ENCODE measurements at places on chromosomes 1 and 21.
A peak's percentile ranks its signal among the peaks of the same experiment; 100 is the strongest.

DNA sequence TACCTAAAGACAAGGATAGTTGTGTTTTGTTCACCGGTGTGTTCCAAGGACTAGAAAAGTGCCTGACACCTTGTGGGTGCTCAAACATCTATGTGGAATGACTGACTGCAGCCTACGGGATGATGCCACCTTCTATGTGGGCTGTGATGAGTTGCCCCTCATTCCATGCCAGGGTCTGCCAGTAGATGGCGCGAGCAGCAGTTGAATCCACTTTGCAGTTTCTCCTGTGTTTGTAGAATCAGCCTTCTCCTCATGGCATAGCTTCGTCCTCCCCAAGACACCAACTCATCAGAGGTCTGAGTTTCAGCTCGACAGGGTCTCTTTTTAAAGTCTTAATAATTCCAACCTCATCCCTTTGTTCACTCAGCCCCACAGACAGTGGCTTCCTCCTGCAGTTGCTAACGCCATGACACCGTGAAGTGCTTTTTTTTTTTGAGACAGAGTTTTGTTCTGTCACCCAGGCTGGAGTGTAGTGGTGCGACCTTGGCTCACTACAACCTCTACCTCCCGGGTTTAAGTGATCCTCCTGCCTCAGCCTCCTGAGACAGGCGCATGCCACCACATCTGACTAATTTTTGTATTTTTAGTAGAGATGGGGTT lies 133.7 kb downstream of the CAPN8 start:
- DNase-seq, result peak; percentile 15

DNA sequence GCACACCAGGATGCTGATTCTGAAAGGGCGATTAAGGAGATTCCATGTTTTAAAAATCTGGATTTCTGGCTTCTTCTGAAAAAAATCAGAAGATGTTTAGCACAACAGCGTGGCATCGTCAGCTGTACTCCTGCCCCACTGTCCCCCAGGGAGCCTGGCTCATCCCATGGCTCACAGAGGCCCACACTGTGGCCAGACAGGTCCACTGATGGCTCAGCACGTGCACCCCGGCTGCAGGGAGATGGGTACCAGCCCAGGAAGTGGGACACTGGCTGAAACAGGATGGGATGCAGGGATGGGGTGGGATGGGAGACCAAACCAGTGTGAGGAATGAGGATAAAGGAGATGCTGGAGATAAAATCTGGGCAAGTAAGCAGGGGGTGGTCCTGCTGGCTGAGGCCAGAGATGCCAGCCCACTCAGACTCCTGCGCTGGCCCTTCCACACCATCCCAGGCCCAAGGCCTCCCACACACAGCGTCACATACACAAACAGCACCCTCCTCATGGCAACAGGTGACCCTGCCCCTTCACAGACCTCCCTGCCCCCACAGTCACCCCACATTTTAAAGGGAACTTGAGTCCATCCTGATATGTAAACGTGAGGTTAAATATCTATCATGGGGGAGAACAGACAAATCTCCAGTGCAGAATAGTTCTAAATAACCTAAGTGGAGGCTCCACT lies 23.9 kb upstream of the SAMD11 start:
- DNase-seq, result no peak

GRCh38 chr21:25170681-25171080 lies 436.6 kb downstream of the MRPL39 start:
- no peak for DNase-seq

- DNase-seq, result no peak
Measured at GRCh38 chr1:167501515-167502191, 16.7 kb downstream of the CD247 start.

GRCh38 chr1:173869021-173869359 lies 810 bp downstream of the ZBTB37 start:
- DNase-seq, result no peak

DNA sequence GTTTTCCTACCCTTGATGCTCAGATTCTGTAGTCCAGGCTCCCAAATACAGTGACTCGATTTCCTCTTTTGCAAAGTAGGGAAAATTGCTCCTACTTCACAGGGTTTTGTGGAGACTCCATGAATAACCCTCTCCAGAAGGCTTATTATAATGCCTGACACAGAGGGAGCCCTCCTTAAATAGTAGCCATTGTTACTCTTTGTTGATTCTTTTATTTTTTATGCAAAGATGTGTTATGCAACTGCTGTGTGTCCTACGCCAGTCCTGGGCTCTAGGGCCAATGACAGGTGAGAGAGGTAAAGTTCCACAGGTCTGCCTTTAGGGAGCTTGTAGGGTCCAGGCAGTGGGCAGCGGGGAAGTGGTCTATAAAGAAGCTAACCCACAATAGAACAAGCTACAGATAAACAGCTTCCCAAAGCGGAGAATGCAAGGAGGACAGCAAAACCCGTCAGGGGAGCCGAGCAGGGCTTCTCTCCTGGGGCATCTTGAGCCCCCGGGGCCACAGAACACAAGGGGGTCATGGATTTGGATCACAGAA lies 1.5 kb downstream of the AADACL3 start:
- DNase-seq, result no peak

DNA sequence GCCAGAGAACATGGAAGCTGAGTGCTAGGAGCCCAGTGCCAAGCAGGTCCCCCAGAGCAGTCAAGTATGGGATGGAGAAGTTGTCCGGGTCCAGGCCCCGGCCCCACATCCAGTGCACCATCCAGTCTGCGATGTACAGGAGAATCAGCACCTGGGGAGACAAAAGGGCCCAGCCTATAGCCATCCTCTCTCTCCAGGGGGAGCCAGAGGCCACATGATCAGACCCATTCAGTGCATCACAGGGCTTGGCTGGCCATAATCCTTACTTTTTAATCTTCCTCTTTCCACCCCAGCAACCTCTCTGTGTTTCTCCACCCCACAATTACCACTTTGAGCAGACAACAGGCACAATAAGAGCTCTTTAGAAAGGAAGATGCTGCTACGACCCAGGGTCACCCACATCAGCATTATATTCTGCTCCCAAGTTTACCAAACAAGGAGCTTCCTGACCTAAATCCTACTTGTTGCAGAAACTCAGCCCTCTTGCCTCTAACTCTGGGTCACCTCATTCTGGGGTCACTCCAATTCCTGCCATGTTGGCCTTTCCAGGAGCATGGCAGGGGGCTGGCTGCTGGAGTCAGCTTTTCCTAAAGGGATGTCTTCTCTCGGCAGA lies 16.4 kb upstream of the RAB29 start:
- DNase-seq, result peak; percentile 52

DNA sequence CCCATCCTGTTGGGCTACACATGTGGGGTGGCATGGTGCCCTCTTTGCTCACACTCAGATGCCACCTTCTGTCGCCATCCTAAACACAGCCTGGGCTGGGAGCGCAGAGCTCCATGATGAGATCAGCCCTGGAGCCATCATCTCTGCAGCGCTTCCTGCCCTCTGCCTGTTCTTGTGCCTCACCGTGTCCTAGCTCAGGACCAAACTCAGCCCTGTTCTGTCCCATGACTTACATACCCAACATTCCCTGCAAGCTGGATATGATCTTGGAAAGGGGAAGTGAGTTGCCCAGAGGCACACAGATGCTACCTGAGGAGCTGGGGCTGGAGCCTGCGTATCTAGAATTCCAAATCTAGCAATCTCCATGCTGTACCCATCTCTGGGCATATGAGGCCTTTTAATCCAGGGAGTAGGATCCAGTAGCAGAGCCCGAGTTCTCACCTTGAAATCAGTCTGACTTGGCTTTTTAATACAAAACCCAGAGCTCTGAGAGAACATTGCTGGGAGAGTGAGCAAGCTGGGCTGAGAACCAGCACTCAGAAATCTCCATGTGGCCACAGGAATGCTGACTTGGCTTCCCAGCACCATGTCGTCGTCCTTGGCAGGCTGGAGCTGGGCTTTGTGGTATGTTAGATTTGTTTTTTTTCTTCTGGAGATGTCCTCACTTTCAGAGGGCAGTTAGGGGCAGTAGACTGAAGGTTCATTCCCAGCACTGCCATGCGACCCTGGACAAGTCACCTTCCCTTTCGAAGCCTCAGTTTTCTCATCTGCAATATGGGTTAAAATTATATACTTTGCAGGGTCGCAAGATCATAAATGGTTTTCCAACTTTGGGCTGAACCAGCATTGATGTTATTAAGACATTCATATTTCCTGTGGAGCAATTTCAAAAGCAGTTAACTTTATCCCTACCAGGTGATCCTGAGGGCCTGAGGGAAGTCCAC lies 2.6 kb downstream of the ALPL start:
- no peak for DNase-seq

DNA sequence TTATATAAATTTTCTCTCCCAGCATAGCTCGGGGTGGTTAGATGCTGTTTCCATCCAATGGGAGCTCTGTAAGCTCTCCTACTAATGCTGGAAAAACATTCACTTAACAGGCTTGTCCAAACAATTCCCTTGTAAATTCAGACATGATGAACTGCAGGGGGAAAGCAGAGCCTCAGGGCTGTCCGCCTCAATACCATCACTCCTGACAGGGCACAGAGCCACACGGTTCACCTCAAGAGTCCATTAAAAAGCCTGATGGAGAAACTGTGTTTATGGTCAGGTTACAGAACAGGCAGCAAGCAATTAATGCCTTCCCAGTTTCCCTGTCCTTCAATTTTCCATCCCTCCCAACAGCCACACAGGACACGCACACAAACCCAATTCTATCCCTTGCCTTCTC lies 171.0 kb downstream of the BRINP2 start:
- DNase-seq, result no peak
